ENCODE measurements at places on chromosomes 2 and 18. TPM values are rescaled to one million over a fixed set of nuclear protein-coding genes. Genes with fewer than 3 reads are reported as not detected.

Gene CD8B
- polyA plus RNA-seq = not detected

Gene RBM44
- 0.24 TPM for polyA plus RNA-seq

Gene PNPT1
- polyA plus RNA-seq = 70.8 TPM

Gene ARHGAP15
- polyA plus RNA-seq = 65.9 TPM

Gene UGT1A5
- polyA plus RNA-seq = not detected

Gene NTSR2
- polyA plus RNA-seq = not detected

Gene KCNK3
- not detected for polyA plus RNA-seq

Gene BOLL
- polyA plus RNA-seq = not detected

Gene DSG1
- polyA plus RNA-seq = 3.5 TPM

Gene SLC11A1
- polyA plus RNA-seq = 0.18 TPM

Gene MAIP1
- 41.4 TPM for polyA plus RNA-seq

Gene TXNDC2
- polyA plus RNA-seq = not detected

Gene LRRC30
- not detected for polyA plus RNA-seq

Gene ABCB11
- not detected for polyA plus RNA-seq

Gene HOXD13
- not detected for polyA plus RNA-seq

Gene ZSWIM2
- not detected for polyA plus RNA-seq

Gene RTKN
- polyA plus RNA-seq = 4.3 TPM

Gene SCYGR4
- polyA plus RNA-seq = not detected

Gene SFTPB
- polyA plus RNA-seq = not detected

Gene ACP1
- 219 TPM for polyA plus RNA-seq

Gene SLC38A11
- polyA plus RNA-seq = not detected
